ENCODE measurements at places on chromosomes 6 and 20.

GRCh38 chr6:73348550-73349204 lies 5.4 kb downstream of the DPPA5 start:
- DNase-seq = no peak

DNA sequence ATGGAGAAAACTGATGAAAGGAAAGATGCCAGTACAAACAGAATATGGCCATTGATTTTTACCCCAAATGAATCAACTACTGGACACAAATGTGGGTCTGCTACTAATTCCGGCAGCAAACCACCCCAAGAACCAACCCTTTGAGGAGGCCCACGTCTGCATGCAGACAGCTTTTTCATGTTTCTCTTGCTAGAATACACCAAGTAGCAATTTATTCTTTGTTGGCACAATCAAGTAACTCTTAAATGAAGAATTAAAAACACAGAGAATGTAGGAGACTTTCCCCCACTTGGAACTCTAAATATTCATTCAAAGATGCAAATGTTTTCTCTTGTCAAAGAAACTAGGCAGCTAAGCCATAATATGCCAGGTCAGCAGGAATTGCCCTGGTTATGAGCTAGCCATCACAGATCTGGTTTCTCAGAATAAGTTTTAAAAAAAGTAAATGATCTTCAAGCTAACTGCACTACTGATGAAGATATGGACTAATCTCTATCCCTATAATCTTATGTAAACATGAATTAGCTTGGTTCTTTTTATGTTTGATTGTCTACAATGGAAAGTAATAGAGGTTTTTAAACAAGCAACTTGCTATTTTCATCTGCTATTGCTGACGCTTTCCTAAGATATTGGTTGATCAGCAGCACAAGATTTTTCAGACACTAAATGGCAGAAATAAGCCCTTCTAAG lies 163.1 kb upstream of the THEMIS start:
- DNase-seq = no peak

DNA sequence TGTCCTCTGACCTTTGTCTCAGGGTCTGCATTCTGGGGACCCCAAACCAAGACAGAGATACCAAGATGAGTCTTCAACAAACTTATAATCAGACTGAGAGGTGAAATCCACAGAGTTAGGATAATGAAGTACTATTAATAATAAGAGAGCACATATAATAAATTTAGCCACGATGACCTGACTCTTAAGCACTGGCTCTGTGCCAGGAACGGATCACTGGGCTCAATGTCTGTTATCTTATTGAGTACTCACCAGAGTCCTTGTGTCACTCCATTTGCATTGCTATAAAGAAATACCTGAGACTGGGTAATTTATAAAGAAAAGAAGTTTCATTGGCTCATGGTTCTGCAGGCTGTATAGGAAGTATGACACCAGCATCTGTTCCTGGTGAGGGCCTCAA lies 18.9 kb upstream of the ITPR3 start:
- no peak for DNase-seq

DNA sequence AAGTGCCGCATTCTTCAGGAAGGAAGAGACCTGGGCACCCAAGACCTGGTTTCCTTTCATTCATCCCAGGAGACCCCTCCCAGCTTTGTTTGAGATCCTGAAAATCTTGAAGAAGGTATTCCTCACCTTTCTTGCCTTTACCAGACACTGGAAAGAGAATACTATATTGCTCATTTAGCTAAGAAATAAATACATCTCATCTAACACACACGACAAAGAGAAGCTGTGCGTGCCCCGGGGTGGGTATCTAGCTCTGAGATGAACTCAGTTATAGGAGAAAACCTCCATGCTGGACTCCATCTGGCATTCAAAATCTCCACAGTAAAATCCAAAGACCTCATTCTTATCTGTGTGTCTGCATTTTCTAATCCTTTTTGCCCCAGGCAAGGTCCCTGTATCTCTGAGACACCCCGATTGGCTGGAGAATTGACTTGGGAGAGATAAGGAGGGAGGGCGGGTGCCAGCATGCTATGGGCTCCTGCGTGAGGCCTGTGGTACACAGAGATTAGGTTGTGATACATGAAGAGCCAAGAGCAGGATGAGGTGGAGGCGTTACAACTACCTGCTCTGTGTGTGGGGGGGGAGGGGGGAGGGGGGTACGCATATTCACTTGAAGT lies 4.8 kb downstream of the MUC21 start:
- DNase-seq = no peak

DNA sequence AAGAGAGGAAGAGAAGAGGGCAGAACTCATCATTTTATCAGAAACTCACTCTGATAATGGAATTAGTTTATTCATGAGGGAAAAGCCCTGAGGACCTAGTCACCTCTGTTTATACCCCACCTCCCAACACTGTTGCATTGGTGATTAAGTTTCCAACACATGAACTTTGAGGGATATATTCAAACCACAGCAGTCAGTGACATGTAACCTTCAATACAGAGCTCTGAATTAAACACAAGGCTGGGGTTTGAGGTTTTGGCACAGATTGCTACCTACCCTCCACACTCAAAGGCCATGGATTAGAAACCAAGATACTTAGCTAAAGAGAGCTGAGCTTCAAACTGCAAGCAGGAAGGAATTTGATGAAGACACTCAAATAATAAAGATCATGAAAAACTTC lies 48.5 kb upstream of the MOCS1 start:
- DNase-seq = no peak

- DNase-seq = peak; percentile 56
Observed at GRCh38 chr6:30705620-30706019, 11.5 kb downstream of the MDC1 start.

- no peak for DNase-seq
Observed at GRCh38 chr6:5532941-5533340, 271.6 kb downstream of the FARS2 start.

GRCh38 chr6:40674170-40674569 lies 87.0 kb upstream of the LRFN2 start:
- DNase-seq = no peak

GRCh38 chr6:162733489-162733888 lies 5.7 kb downstream of the PACRG start:
- no peak for DNase-seq

GRCh38 chr6:158642097-158642601 lies 2.4 kb downstream of the DYNLT1 start:
- DNase-seq = no peak

- no peak for DNase-seq
Observed at GRCh38 chr6:150641398-150642139, 41.9 kb downstream of the PLEKHG1 start.

DNA sequence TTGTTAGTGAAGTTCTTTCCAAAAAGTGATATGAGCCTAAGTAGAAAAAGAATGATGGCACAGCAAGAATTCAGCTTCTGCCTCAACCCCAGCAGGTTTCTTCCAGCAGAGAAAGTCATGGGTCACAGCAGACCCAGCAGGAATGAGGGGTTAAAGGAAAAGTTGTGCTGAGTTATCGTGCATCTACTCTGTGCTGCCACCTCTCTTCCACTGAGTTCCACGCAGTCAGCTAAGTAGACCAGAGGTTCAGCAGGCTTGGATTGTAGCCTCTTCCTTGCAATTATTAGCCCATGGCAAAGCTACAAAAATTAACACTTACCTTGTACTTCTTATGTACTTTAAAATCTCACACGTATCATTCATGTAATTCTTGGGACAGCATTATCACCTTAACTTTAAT lies 510.8 kb downstream of the PTPRT start:
- DNase-seq = no peak

DNA sequence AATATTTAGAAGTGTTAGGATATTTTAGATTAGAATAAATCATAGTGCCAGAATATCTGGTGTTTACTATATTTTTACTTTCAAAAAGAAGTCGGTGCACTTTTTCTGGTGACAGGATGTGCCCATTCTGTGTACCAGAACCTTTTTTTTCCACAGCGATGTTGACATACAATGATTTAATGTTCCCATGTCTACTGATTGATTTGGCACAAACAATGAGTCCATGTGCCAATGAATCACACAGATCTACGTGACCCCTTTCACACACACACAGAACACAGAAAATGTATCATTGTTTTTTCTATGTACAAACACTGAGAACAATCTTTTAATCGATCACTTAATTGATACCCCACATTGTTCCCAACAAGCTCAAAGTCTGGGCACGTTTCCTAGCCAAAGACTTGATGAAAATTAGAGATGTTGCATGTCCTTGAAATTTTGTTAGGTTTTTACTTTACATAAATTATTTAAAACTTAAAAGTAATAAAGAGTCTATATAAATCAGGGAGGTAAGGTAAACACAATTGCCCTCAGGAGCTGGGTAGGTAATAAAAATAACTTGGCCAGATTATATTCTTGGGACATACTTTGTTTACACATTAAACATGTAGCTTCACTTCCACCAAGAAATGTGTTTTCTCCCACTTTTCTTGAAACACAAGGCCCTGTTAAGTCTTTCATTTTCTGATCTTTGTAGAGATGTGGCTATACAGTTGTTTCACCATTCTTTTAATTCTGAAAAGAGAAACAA lies 36.4 kb upstream of the SOX4 start:
- DNase-seq = no peak

- DNase-seq = no peak
Observed at GRCh38 chr6:106287215-106287614, 38.3 kb downstream of the ATG5 start.

DNA sequence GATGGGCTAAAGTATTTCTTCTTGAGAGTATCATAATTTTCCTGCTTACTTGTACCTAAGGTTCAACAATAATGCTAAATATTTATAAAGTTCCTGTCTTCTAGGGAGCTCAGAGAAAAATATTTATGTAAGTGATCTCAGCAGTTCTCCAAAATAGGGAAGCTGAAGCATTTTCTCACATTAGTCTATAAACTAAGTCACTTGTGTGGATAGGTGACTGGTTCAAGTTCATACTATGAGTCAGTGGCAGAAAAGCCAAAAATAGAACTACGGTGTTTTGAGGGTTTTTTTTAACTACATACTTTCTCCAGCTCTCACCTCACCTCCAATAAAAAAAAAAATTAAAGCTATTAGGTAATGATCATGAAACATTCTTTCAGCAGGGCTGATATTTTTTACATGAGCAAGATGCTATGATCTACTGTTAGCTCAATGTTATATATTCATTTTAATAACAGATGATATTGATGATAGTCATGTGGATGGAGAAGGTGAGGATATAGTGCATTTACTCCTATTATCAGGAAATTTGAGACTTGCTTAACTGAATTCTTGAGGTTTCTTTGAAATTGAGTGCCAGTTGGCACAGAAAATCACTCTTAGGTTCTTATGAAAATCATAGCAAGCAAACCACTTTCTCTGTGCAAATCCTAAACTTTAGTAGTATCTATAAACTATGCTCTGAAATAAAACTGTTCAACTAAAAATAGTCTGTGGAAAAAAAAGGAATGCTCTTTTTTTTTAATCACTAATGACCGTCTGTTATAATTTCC lies 4.1 kb upstream of the MOXD1 start:
- no peak for DNase-seq

- DNase-seq = no peak
Observed at GRCh38 chr6:56243518-56244070, 3.8 kb downstream of the COL21A1 start.

DNA sequence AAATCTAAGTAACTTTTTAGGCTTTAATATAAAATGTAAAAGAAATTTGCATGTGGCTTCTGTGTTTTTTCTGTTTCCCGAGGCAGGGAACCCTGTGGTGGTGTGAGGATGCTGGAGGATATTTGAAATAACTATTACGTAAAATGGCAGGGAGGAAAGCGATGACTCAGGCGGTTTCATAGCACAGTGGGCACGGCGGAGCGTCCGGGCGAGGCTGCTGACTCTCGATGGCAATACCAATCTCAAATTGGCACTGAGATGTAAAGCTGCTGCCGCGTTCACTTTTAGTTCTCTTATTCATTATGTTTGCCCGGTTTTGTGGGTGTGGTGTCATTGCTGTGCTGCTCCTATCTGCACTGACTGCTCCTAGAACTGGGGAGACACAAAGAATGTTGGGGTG lies 254.3 kb downstream of the THBS2 start:
- no peak for DNase-seq

GRCh38 chr6:23841116-23841515 lies 284.9 kb upstream of the NRSN1 start:
- no peak for DNase-seq

DNA sequence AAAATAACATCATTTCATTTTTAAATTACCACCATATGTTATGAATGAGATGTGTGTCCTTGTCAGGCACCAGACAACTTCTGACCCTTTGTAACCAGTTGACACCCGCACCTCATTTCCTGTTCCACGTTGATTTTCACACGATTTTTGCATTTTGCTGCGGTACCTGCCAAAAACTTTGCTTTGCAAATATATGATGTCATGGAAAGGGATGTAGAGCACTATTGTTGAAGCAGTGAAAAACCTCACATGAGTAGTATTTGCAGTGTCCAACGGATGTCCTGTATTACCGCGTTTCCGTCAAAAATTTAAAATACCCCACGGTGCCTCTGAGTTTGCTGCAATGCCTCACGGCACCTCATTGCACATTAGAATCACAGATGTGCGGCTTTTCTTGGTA lies 115.6 kb downstream of the MTHFD1L start:
- no peak for DNase-seq

GRCh38 chr20:35700625-35701148 lies 1.5 kb downstream of the ROMO1 start:
- DNase-seq = peak; percentile 76

DNA sequence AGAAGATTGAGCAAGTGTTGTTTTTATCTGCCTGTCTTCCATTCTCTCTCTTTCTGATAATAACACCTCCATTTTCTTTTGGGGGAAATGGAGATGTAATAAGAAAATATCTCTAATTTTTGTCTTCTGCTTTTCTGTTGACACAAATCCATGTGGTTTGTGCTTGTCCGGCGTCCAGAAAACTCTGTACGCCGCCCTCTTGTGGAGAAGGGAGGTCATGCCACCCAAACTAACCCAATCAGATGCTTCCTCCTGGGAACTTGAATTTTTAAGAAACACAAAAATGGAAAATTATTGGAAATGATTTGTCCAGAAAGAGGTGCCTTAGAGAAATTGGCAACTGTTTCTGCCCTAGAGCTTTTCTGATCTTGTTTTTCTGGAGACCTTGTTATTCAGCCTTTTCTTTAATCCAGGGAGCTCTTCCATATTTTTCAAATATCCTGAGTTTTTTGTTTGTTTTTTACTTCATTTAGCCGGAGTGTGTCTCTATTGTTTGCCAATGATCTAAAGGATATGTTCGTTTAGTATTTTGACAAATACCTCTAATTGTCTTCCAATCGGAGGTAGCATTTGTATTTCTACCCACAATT lies 17.8 kb upstream of the FNDC1 start:
- DNase-seq = no peak

DNA sequence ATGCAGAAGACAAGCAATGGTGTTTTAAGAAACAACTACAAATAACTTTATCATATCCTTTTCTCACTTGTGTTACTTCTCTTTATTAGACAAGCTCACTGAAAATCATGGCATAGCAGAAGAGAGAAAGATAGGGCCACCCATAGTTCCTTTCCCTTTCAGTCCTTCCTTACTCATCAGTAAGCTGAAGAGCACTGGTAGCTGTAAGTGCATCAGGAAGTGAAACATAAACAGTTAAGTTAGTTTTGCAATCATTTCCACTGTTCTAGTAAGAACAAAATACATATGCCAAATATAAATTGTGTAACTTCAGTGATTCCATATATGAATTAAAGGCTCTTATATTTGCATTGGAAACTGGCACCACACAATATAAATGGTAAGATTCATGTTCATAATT lies 220.1 kb downstream of the HACE1 start:
- DNase-seq = no peak
